Naive thymus-derived CD8-positive, alpha-beta T cell (primary cell): ENCODE measurements at places on chromosomes 13 and 19. TPM values are rescaled to one million over a fixed set of nuclear protein-coding genes. Genes with fewer than 3 reads are reported as not detected.

SBSN gene
- not detected for total RNA-seq

DNA sequence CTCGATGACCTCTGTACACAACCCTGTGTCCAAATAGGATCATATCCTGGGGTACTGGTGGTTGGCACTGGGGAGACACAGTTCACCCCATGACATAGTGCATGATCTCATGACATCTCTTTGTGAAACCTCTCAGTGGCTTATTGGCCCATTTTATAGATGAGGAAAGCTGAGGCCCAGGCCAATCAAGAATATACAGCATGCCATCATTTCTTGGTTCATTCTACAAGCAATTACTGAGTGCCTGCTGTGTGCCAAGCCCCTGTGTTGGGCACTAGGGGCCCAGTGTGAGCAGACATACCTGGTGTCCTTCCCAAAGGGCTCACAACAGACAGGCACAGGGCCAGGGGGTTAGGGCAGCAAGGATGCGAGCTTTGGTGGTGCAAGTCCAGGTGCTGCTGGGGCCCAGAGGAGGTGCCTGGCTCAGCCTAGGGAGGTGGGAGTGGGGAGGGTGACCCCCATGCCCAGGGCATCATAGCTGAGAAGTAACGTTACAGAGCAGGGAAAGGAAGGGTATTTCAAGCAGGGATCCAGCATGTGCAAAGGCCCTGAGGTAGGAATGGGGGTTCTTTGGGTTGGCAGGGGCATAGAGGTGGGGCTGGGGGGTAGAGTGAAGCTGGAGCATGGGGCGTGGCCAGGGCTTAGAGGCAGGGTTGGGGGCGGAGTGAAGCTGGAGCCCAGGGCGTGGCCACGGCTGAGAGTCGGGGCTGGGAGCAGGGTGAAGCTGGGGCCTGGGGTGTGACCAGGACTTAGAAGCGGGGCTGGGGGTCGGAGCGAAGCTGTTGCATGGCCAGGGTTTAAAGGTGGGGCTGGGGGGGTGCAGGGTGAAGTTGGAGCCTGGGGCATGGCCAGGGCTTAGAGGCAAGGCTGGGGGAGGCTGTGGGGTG lies 20.7 kb downstream of the COLGALT1 start:
- no peak for DNase-seq
- H3K4me1 ChIP-seq: peaks cover 6% of the 10 kb centered on the region
- no peaks in the 10 kb centered on the region for H3K27me3 ChIP-seq
- H3K36me3 ChIP-seq: peaks cover 64% of the 10 kb centered on the region
- no peak overlapping the region for H3K27ac ChIP-seq

GRCh38 chr19:47322058-47322457 lies 9.9 kb upstream of the C5AR2 start:
- DNase-seq: no peak
- H3K36me3 ChIP-seq: no peaks in the 10 kb centered on the region
- peaks cover 2% of the 10 kb centered on the region for H3K4me1 ChIP-seq
- H3K27me3 ChIP-seq: peaks cover 43% of the 10 kb centered on the region
- H3K4me3 ChIP-seq: no peak overlapping the region

GRCh38 chr19:3272952-3273351 lies 48.5 kb downstream of the CELF5 start:
- peaks cover 10% of the 10 kb centered on the region for H3K4me1 ChIP-seq
- no peak overlapping the region for H3K4me3 ChIP-seq
- H3K27me3 ChIP-seq: peaks cover 33% of the 10 kb centered on the region
- H3K27ac ChIP-seq: no peak overlapping the region
- DNase-seq: no peak
- no peaks in the 10 kb centered on the region for H3K36me3 ChIP-seq

GRCh38 chr13:77325371-77325980 lies 1.4 kb downstream of the MYCBP2 start:
- H3K4me1 ChIP-seq: peaks cover 78% of the 10 kb centered on the region
- no peak for DNase-seq
- H3K4me3 ChIP-seq: peak overlapping the region; percentile 98
- H3K27ac ChIP-seq: peak overlapping the region; percentile 95
- no peaks in the 10 kb centered on the region for H3K36me3 ChIP-seq

- H3K27ac ChIP-seq: no peak overlapping the region
- H3K27me3 ChIP-seq: peaks cover 28% of the 10 kb centered on the region
- H3K4me3 ChIP-seq: no peak overlapping the region
- H3K4me1 ChIP-seq: no peaks in the 10 kb centered on the region
- H3K36me3 ChIP-seq: no peaks in the 10 kb centered on the region
Observed at GRCh38 chr19:41821003-41821735, 23.3 kb downstream of the LYPD4 start.

BEST2 gene
- not detected for total RNA-seq

ZNF439 gene
- total RNA-seq: 35.3 TPM

DNA sequence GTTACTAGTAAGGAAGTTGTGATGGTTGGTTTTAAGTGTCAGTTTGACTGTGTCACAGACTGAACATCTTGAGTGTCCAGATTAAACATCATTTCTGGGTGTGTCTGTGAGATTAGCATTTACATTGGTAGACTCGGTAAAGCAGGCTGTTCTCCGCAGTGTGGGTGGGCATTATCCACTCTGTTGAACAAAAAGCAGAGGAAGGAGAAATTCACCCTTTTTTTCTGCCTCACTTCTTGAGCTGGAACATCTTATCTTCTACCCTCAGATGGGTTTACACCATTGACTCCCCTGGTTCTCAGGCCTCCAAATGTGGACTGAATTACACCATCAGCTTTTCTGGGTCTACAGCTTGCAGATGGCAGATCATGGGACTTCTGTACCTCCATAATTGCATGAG lies 63.7 kb upstream of the ZDHHC20 start:
- H3K27me3 ChIP-seq: no peaks in the 10 kb centered on the region
- H3K4me1 ChIP-seq: peaks cover 2% of the 10 kb centered on the region
- H3K4me3 ChIP-seq: no peak overlapping the region
- H3K36me3 ChIP-seq: peaks cover 86% of the 10 kb centered on the region

NALCN gene
- not detected for total RNA-seq

DNA sequence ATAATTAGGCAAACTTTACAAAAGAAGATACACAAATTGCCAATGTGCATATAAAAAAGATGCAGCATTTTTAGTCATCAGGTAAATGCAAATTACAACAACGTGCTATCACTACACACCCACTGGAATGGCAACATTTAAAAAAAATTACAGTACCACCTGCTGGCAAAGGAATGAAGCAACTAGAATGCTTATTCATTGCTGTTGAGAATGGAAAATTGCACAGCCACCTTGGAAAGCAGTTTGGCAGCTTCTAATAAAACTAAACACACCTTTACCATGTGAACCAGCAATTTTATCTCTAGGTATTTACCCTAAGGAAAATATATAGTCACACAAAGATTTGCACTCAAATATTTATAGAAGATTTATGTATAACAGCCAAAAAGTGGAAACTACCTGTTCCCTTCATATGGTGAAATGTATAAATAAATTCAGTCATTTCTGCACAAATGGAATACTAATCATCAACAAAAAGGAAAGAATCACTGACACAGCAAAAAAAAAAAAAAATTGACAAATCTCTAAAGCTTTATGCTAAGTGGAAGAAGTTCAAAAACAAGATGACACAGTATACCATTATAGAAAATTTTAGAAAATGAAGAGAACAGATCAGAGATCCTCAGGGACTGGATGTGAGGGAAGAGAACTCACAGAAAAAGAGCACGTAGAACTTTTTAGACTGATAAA lies 30.3 kb downstream of the OXGR1 start:
- H3K36me3 ChIP-seq: no peaks in the 10 kb centered on the region
- no peak overlapping the region for H3K27ac ChIP-seq
- no peaks in the 10 kb centered on the region for H3K4me1 ChIP-seq
- no peak overlapping the region for H3K4me3 ChIP-seq
- DNase-seq: no peak

CILP2 gene
- total RNA-seq: 0.41 TPM

GRCh38 chr13:101594936-101595335 lies 142.5 kb downstream of the ITGBL1 start:
- H3K27ac ChIP-seq: no peak overlapping the region
- no peak overlapping the region for H3K4me3 ChIP-seq
- no peak for DNase-seq
- no peaks in the 10 kb centered on the region for H3K36me3 ChIP-seq

DNA sequence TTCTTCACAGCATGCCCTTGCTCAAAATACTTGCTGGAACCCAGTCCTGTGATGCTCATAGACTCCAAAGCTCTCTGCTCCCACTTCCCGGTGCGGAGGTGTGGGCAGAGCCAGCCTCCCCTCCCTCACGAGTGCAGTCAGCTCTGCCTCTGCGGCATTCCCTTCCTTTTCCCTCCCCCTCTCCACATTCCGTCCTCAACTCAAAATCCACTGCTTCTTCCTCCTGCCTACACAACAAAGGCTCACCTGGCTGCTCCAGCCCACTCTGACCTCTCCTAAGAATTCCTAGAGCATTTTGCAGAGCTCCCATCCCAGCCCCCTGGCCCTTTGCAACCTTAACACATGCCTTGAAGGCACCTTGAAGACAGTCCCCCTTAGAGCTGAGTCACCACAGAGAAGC lies 527.9 kb downstream of the MYO16 start:
- H3K36me3 ChIP-seq: no peaks in the 10 kb centered on the region
- H3K27ac ChIP-seq: no peak overlapping the region
- no peaks in the 10 kb centered on the region for H3K4me1 ChIP-seq

DNA sequence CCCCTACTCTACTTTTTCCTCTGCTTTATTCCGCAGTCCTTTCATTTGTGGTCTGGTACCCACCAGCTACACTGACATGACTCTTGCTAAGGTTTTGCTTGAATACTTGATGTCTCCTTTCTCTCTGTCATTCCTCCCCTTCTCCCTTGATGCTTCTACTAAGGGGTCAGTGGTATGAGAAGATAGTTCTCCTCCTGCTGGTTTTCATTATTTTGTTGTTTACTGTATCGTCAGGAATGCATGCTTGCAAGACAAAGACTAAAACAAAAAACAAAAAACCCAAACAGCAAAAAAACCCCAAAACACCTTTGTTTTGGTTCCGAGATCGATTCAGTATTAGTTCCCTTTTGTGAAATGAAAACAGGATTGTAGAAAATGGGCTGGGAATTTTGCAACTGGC lies 59.5 kb downstream of the PCCA start:
- peaks cover 32% of the 10 kb centered on the region for H3K36me3 ChIP-seq

- H3K27me3 ChIP-seq: no peaks in the 10 kb centered on the region
- H3K36me3 ChIP-seq: peaks cover 20% of the 10 kb centered on the region
- H3K4me1 ChIP-seq: peaks cover 80% of the 10 kb centered on the region
- peak overlapping the region; percentile 47 for H3K4me3 ChIP-seq
Observed at GRCh38 chr13:73767191-73767741, 366.9 kb downstream of the KLF12 start.

DNA sequence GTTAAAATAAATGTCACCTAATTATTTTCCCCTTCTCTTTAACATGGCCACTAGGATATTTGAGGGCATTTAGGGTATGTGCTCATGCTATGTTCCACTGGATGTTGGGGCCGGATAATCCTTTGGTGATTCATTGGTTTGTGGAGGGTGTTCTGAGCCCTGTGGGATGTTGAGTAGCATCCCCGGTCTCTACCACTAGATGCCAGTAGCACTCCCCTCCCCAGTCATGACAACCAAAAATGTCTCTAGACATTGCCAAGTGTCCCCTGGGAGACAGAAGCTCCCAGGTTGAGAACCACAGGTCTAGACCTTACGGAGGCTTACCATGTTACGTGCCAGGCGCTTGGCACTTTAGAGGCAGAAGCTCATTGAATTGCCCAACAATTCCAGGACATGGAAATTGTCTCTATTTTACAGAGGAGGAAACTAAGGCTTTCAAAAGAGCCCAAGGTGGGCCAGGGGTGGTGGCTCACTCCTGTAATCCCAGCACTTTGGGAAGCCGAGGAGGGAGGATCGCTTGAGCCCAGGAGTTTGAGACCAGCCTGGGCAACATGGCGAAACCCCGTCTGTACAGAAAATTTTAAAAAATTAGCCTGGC lies 14.1 kb downstream of the SHANK1 start:
- DNase-seq: peak; percentile 53
- no peak overlapping the region for H3K4me3 ChIP-seq
- H3K27ac ChIP-seq: peak overlapping the region; percentile 26
- H3K36me3 ChIP-seq: no peaks in the 10 kb centered on the region
